ENCODE measurements at places on chromosomes 2 and 18. TPM values are rescaled to one million over a fixed set of nuclear protein-coding genes. Genes with fewer than 3 reads are reported as not detected.

Gene SERPINB4
- total RNA-seq: not detected

Gene SAG
- not detected for total RNA-seq

Gene GPBAR1
- total RNA-seq: 1.0 TPM

Gene VSNL1
- not detected for total RNA-seq

Gene ATP9B
- total RNA-seq: 22.7 TPM

Gene RAB10
- 90.4 TPM for total RNA-seq

Gene RAB6C
- not detected for total RNA-seq

Gene MYO3B
- total RNA-seq: 0.35 TPM

Gene OR6B2
- total RNA-seq: not detected

Gene TRPM8
- 4.1 TPM for total RNA-seq

Gene RNF152
- 0.58 TPM for total RNA-seq

Gene AQP12A
- total RNA-seq: not detected

Gene VIT
- total RNA-seq: not detected

Gene MATN3
- total RNA-seq: 9.7 TPM

Gene ALPG
- not detected for total RNA-seq

Gene NEU2
- not detected for total RNA-seq

Gene CREG2
- total RNA-seq: not detected

Measured in epithelial cell of proximal tubule (primary cell).